HCT116 (cell line): ENCODE measurements at places on chromosomes 4 and X. TPM values are rescaled to one million over a fixed set of nuclear protein-coding genes. Genes with fewer than 3 reads are reported as not detected.

- H3K4me3 ChIP-seq: no peak overlapping the region
- no peaks in the 10 kb centered on the region for H3K36me3 ChIP-seq
- H3K27ac ChIP-seq: no peak overlapping the region
- H3K27me3 ChIP-seq: no peaks in the 10 kb centered on the region
- no peaks in the 10 kb centered on the region for H3K4me1 ChIP-seq
These were observed 577.1 kb downstream of the ANKRD50 start for GRCh38 chr4:124135409-124135813.

GRCh38 chr4:181176306-181176705, 1066.9 kb upstream of the TENM3 start:
- H3K27me3 ChIP-seq: 0 out of 2 replicates have a peak, but pooled peaks cover 9% of the 10 kb centered on the region
- DNase-seq: no peak
- no peak overlapping the region for H3K27ac ChIP-seq
- no peak overlapping the region for H3K4me3 ChIP-seq
- H3K36me3 ChIP-seq: no peaks in the 10 kb centered on the region
- H3K4me1 ChIP-seq: no peaks in the 10 kb centered on the region

GRCh38 chr4:168570466-168570865, 73.6 kb downstream of the PALLD start:
- H3K4me3 ChIP-seq: peak overlapping the region; percentile 52
- no peaks in the 10 kb centered on the region for H3K27me3 ChIP-seq
- DNase-seq: no peak
- H3K4me1 ChIP-seq: peaks cover 86% of the 10 kb centered on the region
- no peaks in the 10 kb centered on the region for H3K36me3 ChIP-seq

GRCh38 chrX:30910124-30910860, 21.2 kb upstream of the TAB3 start:
- no peak for DNase-seq
- H3K4me3 ChIP-seq: no peak overlapping the region
- peaks cover 14% of the 10 kb centered on the region; the same call in 1 of the 2 replicates for H3K4me1 ChIP-seq

DNA sequence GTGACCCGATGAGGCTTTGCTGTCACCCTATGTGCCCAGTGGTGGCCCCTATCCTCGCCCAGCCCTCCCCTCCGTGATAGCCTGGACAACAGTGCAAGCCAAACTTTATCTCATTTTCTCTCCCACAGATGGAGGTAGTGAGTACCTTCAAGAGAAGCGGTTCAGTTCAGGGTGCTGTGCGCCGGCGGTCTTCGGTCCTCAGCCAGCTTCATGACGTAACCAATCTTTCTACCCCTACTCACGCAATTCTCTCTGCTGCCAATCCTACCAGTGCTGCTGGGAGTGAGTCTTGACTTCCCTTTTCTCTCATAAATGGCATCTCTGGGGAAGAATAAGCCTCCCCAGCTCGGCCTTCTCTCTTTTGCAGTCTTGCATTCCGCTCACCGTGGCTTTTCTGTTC, 29.5 kb downstream of the CCNQ start:
- H3K4me3 ChIP-seq: no peak overlapping the region
- H3K27ac ChIP-seq: no peak overlapping the region
- no peaks in the 10 kb centered on the region for H3K27me3 ChIP-seq

DNA sequence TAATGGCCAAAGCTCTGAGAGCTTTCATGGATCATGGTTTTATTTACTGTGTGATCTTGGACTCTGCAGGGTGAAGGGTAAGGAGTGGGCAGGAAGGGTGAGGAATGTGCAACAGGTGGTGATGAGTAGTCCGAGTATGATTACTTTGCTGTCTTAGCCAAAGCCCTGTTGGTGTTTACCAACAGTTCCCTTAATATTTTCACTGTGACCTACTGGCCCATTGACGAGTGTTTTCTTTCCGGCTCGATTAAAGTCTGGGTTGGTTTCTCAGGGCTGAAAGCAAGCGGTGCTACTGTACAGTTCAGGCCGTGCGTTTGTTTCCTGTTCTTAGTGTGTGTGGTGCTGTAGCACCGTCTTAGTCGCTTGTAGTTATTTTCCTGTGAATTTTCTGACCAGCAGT, 2.6 kb downstream of the ARHGAP24 start:
- H3K36me3 ChIP-seq: no peaks in the 10 kb centered on the region
- H3K27ac ChIP-seq: no peak overlapping the region
- no peak for DNase-seq
- H3K4me3 ChIP-seq: no peak overlapping the region
- peaks cover 6% of the 10 kb centered on the region for H3K4me1 ChIP-seq

GRCh38 chrX:21373637-21374162, 518 bp upstream of the CNKSR2 start:
- no peaks in the 10 kb centered on the region for H3K4me1 ChIP-seq
- no peak overlapping the region for H3K27ac ChIP-seq
- H3K4me3 ChIP-seq: no peak overlapping the region
- H3K36me3 ChIP-seq: no peaks in the 10 kb centered on the region

DNA sequence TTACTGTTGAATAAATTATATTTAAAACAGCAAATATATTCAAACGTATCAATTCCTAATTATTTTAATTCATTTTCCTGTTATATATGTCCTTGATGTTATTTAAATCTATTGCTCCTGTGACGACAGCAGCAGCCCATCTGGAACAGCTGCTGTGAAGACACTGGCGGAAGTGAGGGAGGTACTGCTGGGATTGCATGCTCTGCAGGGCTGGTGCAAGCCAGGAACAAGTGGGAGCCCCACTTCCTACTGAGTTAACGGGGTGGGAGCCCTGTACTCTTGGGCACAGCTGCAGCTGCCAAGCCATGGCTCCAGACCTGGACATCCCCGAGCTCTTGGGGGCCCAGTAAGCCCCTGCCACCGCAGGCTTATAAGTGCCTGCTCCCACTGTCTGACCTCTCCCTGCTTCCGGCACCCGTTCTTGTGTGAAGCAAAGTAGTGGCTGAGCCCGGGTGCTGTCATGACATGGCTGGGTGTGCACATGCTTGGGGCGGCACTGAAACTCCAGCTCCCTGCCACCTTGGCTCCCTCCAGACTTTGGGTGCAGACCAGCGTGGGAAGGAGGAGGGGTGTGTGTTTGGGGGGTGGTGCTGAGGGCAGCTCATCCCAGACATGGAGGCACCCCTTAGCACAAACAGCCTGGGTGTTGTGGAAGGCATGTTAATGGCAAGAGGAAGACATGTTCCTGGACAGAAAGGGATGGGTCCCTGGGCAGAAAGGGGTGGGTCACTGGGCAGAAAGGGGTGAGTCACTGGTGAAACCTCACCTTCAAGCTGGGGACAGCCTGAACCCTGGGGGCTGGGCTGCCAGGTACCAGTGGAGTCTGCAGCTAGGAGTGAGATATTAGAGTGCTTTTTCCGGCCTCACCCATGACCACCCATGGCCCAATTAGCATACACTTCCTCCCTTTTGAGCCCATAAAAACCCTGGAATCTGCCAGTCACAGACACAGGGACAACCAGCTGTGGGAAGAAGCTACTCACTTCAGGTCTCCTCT, 1981.3 kb upstream of the IGFBP7 start:
- H3K4me1 ChIP-seq: no peaks in the 10 kb centered on the region
- DNase-seq: no peak
- H3K36me3 ChIP-seq: no peaks in the 10 kb centered on the region
- H3K27me3 ChIP-seq: no peaks in the 10 kb centered on the region
- no peak overlapping the region for H3K4me3 ChIP-seq

DNA sequence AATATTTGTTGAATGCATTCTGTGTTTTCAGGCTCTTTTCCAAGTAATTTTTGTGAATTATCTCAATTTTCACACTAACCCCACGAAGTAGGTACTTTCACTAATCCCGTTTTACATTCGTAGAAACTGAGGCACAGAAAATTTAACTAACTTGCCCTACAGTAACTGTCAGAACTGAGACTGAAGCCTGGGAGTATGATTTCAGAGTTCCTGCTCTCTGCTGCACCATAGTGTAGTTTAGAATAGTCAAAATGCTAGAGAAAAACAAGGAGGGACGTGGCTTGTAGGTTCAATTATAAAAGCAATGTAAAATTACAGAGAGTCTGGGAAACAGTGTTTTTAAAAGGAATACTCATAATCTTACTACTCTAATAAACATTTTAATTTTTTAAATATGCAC, 2.2 kb downstream of the CLCN3 start:
- peaks cover 10% of the 10 kb centered on the region; the same call in 1 of the 2 replicates for H3K4me1 ChIP-seq
- H3K27me3 ChIP-seq: no peaks in the 10 kb centered on the region
- H3K27ac ChIP-seq: peak overlapping the region; percentile 1; the same call in 1 of the 2 replicates

GRCh38 chr4:144179152-144179739, 38.7 kb upstream of the GYPA start:
- no peaks in the 10 kb centered on the region for H3K27me3 ChIP-seq
- H3K27ac ChIP-seq: no peak overlapping the region
- H3K4me1 ChIP-seq: no peaks in the 10 kb centered on the region
- no peak for DNase-seq
- no peaks in the 10 kb centered on the region for H3K36me3 ChIP-seq

DNA sequence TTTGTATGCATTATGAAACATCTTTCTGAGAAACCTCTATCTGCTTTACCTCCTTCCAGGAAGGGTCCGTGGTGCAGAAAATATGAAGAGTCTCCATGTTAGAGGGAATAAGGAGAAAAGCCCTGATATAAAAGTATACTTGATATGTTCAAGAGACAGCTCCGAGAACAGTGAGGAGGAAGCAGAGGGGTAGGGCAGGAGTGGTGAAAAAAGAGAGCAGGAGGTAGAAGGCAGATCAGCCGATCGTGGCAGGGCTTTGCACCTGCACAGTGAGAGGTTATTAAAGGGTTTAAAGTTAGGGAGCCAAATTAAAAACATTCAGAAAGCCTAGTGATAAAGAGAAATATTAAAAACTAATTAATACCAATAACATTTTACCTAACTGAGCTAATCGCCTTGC, 419.7 kb downstream of the FAT4 start:
- H3K36me3 ChIP-seq: no peaks in the 10 kb centered on the region
- H3K27me3 ChIP-seq: no peaks in the 10 kb centered on the region
- DNase-seq: no peak
- H3K27ac ChIP-seq: no peak overlapping the region
- peaks cover 39% of the 10 kb centered on the region for H3K4me1 ChIP-seq

DNA sequence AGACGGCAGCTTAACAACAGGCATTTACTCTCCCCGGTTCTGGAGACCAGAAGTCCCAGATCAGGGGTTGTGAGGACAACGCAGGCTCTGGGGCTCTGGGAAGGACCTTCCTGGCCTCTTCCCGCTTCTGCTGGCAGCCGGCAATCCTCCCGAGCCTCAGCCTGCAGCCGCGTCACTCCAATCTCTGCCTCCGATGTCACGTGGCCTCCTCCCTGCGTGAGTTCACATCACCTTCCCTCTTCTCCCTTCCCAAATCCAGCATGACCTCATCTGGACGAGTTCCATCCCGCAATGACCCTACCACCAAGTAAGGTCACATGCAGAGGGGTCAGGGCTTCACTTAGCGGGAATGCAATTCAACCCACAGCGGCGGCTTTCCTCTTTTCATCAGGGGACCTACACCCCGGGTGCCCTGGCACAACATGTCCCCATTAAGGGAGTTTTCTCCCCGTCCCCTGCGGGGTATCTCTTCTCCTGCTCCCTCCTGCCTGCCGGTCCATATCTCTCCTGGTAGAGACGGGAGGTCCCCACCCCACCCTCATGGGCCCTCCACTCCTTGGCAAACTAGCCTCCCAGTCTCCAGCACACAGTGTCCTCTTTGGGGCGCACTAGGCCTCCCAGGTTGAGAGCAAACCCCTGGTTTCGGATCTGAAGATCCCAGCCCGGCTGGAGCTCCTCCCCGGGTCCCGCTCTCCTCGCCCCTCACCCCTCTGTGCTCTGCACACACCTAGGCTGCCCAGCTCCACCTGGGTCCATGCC, 25.5 kb downstream of the ABLIM2 start:
- H3K27me3 ChIP-seq: no peaks in the 10 kb centered on the region
- H3K36me3 ChIP-seq: no peaks in the 10 kb centered on the region
- H3K4me1 ChIP-seq: peaks cover 9% of the 10 kb centered on the region
- H3K4me3 ChIP-seq: no peak overlapping the region

DNA sequence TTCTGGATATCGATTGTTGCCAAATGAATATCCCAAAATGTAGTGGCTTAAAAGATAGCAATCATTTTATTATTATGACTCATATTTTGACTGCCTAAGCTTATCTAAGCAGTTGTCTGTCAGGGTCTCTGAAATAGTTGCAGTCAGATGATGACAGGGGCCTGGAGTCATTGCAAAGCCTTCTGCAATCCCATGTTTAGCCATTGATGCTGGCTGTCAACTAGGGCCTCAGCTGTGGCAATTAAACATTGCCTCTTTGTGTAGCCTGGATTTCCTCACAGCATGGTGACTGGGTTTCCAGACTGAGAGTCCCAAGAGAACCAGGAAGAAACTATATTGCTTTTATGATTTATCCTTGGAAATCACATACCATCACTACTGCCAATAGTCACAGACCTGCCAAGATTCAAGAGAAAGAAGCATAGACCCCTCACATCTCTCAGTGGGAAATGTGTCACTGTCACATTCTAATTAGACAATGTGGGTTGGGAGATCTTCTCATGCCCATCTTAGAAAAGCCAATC, 227.3 kb upstream of the NOCT start:
- H3K4me3 ChIP-seq: no peak overlapping the region
- no peaks in the 10 kb centered on the region for H3K4me1 ChIP-seq
- H3K36me3 ChIP-seq: no peaks in the 10 kb centered on the region

- no peak overlapping the region for H3K27ac ChIP-seq
- H3K4me3 ChIP-seq: no peak overlapping the region
These were observed 75.0 kb downstream of the PTTG2 start for GRCh38 chr4:38034986-38035882.

- no peaks in the 10 kb centered on the region for H3K36me3 ChIP-seq
- no peak for DNase-seq
- H3K4me3 ChIP-seq: no peak overlapping the region
- H3K27ac ChIP-seq: no peak overlapping the region
These were observed 247.3 kb downstream of the GPAT3 start for GRCh38 chr4:83783215-83783614.

GRCh38 chr4:118968005-118968404, 79.4 kb downstream of the SYNPO2 start:
- no peak for DNase-seq
- H3K27me3 ChIP-seq: no peaks in the 10 kb centered on the region
- H3K27ac ChIP-seq: no peak overlapping the region
- H3K4me3 ChIP-seq: no peak overlapping the region
- no peaks in the 10 kb centered on the region for H3K36me3 ChIP-seq

DNA sequence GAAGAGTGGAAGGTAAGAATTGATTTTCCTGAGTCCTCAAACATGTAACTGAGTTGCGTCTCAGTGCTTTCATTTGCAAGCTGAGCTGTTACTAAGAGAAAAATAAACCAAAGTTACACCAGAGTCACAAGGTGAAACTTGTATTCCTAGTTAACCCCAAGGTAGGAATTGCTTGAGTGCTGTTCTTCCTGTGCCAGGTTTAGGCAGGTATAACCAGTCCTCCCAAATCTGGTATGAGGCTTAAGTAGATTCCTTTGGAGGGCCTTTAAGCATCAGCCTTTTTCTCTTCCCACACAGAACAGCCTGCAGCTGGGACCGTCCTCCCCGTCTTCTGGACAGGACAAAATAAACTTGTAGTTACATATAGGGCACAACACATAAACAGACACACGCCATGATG, 2.3 kb upstream of the BTC start:
- H3K4me3 ChIP-seq: no peak overlapping the region
- no peaks in the 10 kb centered on the region for H3K27me3 ChIP-seq
- peaks cover 9% of the 10 kb centered on the region for H3K4me1 ChIP-seq
- no peak overlapping the region for H3K27ac ChIP-seq

BEND4 gene
- 0.05 TPM for total RNA-seq

JAKMIP1 gene
- total RNA-seq: not detected

MSX1 gene
- total RNA-seq: 59.9 TPM

ERVMER34-1 gene
- total RNA-seq: 17.5 TPM

TMPRSS11B gene
- not detected for total RNA-seq

DMP1 gene
- not detected for total RNA-seq

MAGEB10 gene
- total RNA-seq: not detected
